ENCODE measurements at places on chromosomes 7 and 10. TPM values are rescaled to one million over a fixed set of nuclear protein-coding genes. Genes with fewer than 3 reads are reported as not detected.
A peak's percentile ranks its signal among the peaks of the same experiment; 100 is the strongest.

DNA sequence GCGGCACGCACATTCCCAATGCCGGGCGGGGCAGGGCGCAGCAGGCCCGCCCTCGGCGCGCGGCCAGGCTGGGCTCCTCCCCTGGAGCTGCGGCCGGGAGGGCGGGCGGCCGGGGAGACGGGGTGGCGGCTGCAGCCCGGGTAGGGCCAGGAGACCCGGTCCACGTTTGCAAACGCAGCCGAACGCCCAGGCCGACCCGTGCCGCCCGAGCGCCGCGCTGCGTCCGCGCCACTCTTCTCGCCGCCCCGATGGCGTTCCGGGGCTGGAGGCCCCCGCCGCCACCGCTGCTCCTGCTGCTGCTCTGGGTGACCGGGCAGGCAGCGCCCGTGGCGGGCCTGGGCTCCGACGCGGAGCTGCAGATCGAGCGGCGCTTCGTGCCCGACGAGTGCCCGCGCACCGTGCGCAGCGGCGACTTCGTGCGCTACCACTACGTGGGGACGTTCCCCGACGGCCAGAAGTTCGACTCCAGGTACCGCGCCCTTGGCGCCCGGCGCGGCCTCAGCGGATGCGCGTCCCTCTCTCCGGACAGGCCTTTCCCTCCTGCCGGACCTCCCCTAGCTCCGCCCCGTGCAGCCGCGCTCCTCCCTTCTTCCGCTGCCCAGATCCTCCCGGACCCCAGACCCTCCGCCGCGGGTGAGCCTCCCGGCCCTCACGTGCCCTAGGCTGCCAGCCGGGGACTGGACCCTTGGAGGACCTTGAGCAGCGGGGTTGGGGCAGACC is at the start of gene FKBP9:
Gene FKBP9 (plus strand): TSS at position 115 of the 720 bp plus-strand sequence. CDS start 134 bp downstream, at position 249.
- peak; percentile 87 for DNase-seq

DNA sequence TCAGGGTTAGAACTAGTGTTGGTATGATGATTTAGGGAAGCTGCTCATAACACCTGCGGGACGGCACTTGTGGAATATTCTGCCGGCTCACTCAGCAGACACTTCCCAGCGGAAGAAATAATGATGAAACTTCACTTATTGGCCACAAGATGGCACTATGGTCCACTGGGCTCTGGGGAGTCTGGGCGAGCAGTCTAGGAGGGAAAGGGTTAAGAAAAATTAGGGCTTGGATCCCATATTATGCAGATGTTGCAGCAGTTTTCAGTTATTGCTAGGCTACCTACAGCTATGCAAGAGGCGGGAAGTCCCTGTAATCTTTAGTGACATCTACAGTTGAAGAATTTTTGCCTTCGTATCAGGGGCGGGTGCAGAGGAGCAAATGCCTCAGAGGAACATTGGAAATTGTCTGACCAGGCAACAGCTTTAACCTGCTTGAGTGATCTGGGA is 238.7 kb upstream of the PRSS58 start:
- peak; percentile 36 for DNase-seq

MYL10 gene
- total RNA-seq = not detected

DNA sequence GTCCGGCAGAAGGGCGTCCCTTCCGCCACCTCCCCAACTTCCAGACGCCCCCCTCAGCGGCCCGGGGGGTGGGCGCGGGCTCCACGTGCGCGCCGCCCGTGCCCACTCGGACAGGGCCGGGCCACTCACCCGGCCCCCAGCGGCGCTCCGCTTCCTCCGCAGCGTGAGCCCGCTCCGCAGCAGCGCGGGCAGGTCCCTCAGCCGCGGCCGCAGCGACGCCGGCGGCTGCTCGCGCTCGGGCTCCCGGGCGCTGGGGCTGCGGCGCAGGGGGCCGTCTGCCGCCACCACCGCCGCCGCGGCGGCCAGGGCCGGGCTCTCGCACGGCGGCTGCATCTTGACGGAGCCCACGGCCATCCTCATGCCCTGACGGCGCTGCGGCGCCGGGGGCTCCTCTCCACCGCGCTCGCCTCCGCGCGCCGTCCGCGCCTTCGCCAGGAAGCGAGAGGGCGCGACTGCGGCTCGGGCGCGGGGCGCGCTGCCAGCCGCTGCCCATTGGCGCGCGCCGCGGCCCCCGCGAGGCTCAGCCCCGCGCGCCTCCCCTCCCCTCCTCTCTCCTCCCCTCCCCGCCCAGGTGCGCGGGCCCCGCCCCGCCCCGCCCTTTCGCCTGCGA is at the start of gene RAPGEF5:
Gene RAPGEF5 (minus strand): TSS at position 454 of the 610 bp plus-strand sequence. CDS start 94 bp downstream, at position 360.
- no peak for DNase-seq

- no peak for DNase-seq
Measured at GRCh38 chr7:103912891-103913605, 76.4 kb downstream of the RELN start.

DNA sequence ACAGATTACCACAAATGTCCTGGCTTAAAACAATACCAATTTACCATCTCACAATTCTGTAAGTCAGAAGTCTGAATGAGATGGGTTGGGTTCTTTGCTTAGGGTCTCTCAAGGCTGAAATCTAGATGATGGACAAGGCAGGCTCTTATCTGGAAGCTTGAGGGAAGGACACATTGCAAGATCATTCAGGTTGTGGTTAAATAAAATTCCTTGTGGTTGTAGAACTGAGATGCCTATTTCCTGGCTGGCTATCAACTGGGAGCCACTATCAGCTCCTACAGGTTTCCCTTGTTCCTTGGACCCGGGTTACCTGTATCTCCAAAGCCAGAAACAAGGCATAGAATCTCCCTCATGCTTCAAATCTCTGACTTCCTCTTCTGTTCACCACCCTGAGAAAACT is 148.4 kb downstream of the MDFIC start:
- peak; percentile 1 for DNase-seq

GALNT17 gene
- total RNA-seq = not detected

GRCh38 chr10:123930340-123931001 is 38.9 kb upstream of the CPXM2 start:
- peak; percentile 60 for DNase-seq

- DNase-seq = peak; percentile 52
Measured at GRCh38 chr10:44011603-44011981, 362.9 kb upstream of the ZNF32 start.

DNA sequence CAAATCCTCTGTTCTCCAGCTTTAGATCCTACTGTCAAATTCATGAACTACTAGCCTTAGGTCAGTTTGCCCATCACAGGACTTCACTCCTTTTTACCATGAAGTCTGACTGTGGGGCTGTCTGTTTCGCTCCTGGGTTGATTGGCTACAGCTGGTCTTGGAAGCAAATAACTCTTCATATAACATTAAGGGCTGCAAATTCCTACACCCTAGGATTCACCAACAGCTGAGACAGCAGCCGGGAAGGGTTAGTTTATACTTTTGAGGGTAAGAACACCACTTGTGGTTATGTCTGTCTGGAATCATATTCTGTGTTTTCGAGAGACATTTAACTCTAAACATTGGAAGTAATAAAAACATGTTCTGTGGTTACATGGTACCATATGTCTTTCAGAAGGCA is 55.9 kb upstream of the KIAA1217 start:
- no peak for DNase-seq

- peak; percentile 26 for DNase-seq
Measured at GRCh38 chr10:91294134-91294906, 73.9 kb downstream of the PCGF5 start.

SPDYE16 gene
- total RNA-seq = 0.22 TPM

- no peak for DNase-seq
Measured at GRCh38 chr10:18418541-18419215, 232.7 kb downstream of the NSUN6 start.

DNA sequence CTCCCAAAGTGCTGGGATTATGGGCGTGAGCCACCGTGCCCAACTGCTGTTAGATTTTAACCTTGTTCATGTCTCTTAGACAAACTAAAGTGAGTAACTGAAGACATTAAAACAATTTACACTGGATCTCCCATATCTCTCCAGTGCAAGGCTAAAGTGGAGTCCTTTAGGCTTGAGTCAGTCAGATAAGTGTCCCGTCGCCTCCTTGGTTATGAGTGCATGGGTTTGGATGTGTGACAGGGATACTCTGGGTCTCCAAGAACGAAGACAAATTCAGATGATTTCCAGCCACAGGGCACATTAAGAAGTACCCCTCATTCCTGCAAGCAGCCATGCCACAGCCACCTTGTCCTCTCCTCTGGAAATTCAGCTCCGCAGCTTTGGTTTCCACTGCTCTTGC is 66.1 kb upstream of the PDZD8 start:
- peak; percentile 66 for DNase-seq

CACNA2D1 gene
- total RNA-seq = 8.3 TPM

PITX3 gene
- total RNA-seq = not detected

DNA sequence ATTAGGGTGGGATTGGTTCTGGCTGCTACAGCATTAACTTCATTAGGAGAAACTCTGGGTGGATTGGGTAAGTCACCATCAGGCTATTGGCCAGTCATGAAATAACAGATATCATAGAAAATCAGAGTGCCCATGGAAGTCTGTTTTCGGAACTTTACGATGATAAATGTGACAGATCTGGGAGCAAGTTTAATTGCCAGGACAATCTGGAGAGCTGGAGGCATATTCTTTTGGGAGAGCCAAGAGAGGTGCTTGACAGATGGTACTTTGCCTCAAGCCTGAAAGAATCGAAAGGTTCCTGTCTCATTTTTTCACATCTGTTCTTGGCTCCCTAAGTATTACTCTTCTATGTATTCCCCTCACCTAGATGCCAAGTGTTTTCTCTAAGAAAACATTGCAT is 369.9 kb downstream of the CNTNAP2 start:
- DNase-seq = no peak

DNA sequence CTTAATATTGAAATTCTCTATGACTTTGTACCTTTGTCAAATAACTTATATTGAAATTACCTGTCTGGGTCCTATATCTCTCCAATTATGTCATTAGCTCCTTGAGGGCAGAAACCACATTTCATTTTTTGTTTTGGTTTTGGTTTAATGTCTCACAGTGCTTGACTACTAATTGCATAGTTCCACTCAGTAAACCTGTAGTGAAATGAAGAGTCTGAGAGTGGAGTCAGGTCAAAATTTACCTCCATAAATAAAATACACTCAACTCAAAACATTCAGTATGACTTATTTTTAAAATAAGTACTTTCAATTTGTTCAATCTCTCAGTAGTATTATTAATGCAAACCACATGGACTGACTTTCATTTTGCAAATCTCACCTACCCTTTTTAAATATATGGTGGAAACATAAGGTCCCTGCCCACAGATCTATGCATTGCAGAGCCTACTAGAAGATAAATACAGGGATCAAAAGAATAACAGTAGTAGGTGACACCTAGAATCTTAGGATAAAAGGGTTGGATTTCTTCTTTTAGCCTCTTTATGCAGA is 32.5 kb downstream of the PDE1C start:
- peak; percentile 51 for DNase-seq

DNA sequence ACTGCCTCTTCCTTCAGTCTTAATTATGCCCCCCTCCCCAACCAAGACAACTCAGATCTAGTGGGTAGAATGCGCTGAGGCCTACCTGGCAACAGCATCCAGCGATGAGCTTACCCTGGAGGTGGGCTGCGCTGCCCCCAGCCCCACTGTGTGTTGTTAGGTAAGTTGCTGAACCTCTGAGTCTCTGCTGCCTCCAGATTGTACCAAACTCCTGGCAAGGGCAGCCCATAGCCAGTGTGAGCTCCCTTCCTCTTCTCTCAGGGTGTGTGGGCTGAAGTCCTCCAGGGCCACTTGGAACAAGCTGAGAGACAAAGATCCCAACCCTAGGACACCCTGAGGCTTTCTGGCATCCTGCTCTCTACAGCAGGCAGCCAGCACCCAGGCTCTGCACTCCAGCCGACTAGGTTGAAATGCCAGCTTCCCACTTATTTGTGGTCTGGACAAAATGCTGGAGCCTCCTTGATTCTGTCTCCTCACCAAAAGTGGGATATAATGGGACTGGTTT is 135.3 kb downstream of the ARHGAP22 start:
- no peak for DNase-seq

POP7 gene
- total RNA-seq = 55.9 TPM

FBXL13 gene
- total RNA-seq = 0.59 TPM

GRCh38 chr10:46547541-46548497 is 8.6 kb downstream of the GPRIN2 start:
- peak; percentile 34 for DNase-seq

COBL gene
- total RNA-seq = not detected

GRCh38 chr7:674454-675410 is 51.8 kb upstream of the DNAAF5 start:
- DNase-seq = no peak

DNA sequence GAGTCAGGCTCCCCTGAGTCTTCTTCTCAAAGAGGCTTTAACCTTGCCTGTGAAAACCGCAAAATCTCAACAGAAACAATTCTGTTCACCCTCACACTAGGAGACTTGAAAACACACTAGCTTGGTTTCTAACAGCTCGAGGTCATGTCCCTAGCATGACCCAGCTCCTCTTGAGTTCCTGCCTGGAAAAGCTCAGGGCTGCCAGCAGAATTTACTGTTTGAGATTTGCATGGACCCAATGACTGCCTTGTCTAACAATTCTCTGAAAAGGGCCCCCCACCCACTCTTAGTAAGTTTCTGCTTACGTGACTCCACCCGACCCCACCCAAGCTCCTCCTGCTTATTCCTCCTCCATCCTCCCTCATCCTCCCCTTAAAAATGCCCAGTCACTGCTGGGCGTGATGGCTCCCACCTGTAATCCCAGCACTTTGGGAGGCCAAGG is 85.1 kb upstream of the KMT2C start:
- DNase-seq = peak; percentile 44

GRCh38 chr10:110474017-110474416 is 23.7 kb upstream of the DUSP5 start:
- no peak for DNase-seq

STEAP1 gene
- total RNA-seq = 30.8 TPM

GRCh38 chr10:113849946-113850345 is 3.9 kb downstream of the DCLRE1A start:
- DNase-seq = no peak

TMEM178B gene
- 1.6 TPM for total RNA-seq

MAD1L1 gene
- 41.0 TPM for total RNA-seq

DNA sequence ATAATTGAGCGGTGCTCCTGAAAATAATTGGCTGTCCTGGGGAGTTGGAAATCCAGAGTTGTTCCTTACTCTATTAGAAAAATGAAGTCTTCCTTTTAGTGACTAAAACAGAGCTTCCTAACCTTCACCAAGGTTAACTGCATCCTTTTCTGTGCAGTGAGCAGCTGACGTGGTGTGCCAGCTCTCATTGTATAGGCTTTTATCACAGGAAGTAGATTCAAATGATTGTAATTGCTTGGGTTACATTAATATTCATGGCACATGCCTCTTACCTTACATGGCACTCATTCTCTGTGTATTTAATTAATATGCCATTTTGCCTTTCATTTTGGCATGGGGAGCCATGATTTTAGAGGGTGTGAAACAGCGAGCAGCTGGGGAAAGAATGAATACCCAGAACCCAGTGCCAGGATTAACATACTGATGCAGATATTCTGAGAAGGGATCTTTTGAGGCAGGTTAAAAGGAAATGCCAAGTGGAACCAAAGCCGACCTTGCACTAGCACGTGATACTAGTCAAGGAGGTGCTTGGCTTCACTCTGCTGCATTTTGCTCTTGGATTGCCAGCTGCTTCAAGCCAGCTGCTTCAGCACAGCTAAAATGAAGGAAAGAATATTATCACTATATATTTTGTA is 115.3 kb downstream of the ST7 start:
- DNase-seq = no peak

NUP42 gene
- 58.7 TPM for total RNA-seq

All from M059J (cell line).